ENCODE measurements at places on chromosomes 3 and 15.

GRCh38 chr3:108433928-108434327, 76.5 kb downstream of the MYH15 start:
- no peak for DNase-seq

DNA sequence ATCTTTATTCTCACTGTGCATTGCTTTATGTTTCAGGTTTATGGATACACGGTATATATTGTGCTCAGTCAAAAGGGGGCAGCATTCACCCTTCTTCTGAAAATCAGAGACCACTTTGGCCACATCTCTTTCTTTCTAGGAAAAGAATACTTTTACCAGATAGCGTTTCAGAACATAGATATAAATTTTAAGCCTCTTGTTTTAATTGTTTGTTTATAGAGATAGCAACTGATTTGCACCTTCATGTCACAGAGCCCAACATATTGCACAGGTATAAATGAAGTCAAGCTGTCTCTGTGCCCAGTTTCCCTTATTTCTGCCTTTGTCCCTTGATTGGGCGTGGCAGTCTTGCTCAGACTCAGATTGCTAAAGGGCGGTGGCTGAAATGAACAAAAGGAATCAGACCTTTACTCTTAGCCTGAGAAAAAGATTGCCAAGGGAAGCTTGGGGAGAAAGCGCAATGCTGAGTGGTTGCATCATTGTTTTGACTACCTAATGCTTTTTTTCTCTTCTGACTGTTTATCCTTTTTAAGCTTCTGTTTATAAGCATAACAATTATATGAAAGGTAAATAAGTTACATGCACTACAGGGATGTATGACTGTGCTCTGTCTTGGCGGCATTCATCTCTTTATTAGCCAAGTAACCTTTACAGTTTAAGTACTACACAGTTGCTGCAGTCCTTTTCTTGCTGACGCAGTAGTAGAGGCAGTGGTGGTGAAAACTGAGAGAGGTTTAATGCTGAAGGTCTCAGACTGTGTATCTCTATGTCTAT, 70.8 kb upstream of the ZBTB20 start:
- DNase-seq = peak; percentile 91

- no peak for DNase-seq
Measured at GRCh38 chr3:133388696-133389395, 11.0 kb upstream of the BFSP2 start.

DNA sequence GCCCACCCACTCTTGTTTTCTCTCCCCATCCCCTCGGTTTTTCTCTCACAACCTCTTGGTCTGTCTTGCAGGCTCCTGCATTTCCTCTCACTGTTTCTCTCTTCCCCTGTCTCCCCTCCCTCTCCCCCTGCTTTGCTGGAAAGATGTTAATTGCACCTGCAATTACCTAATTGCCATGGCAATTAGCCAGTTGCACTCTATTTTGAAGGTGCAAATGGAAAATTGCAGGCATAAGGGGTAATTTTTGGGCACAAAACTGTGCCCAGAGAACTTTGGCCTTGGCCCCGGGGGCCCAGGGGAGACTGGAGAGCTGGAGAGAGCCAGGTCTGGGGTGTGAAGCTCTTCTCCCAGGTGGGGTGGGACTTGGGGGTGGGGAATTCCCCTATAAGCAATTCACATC, 164.5 kb upstream of the TLE3 start:
- DNase-seq = no peak

- peak; percentile 5 for DNase-seq
Measured at GRCh38 chr3:139629033-139629432, 48.7 kb downstream of the NMNAT3 start.

DNA sequence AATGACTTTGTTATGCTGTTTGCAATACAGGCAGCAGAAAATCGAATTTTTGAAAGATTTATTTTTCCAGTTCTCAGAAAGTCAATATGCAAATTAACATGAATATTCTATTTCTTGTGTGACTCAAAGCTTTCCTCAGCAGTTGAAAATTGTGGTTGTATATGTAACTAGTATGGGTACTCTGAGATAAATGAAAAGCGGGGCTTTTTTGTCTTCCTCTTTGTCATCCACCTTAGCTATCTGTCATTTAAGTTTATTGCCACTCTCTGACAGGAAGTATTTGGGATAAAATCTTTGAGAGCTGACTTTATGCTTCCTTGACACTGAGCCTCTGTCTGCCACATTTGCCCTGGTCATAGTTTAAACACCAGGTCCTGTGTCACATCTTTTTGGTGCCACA, 91.5 kb downstream of the ATG7 start:
- DNase-seq = no peak

DNA sequence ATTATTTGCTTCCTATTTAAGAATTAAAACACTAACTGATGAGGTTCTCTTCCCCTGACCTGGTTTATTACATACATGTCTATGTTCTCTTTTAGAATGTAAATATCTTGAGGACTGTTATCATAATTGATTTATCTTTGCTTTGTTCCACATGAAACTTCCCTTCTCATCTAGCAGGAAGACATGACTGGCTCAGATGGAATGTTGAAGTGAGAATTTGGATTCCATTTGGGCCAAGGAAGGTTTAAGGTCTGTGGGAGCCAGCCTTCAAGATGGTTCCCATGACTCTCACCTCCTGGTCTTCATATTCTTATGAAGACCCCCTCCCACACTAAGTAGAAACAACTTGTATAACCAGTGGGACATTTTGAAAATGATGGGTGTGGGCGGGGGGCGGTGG, 222.2 kb upstream of the GADL1 start:
- DNase-seq = no peak

GRCh38 chr3:115062412-115062956, 84.6 kb downstream of the ZBTB20 start:
- DNase-seq = peak; percentile 68

- DNase-seq = no peak
Measured at GRCh38 chr3:176554791-176555654, 642.3 kb downstream of the TBL1XR1 start.

DNA sequence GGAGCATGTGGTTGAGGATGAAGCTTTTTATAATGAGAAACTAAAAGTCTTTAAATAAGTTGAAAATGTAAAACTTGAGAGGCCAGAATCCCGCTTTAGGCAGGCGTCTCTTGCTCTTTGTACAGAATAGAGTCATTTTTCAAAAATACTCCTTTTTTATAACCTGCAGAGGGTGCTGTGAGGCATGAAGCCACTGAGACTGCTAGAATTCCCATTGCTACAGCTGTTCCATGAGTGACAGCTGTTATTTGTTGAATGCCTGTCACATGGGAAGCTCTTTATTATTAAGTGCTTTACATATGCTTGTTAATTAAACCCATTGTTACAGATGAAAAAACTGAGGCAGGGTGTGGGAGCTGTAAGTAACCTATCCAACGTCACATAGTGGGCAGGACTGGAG, 18.5 kb downstream of the MINAR1 start:
- DNase-seq = peak; percentile 27

DNA sequence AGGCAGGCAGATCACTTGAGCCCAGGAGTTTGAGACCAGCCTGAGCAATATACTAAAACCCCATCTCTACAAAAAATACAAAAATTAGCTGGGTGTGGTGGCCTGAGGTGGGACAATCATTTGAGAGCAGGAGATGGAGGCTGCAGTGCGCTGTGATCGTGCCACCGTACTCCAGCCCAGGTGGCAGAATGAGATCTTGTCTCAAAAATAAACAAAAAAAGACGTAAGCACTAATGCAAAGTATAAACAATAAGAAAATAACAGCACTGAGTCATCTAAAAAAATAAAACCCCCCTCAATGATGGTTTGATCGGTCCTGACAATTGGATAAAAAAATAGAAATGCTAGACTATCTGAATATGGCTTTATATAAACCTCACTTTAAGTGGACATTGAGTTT, 3.6 kb downstream of the PPP1R2 start:
- DNase-seq = no peak

DNA sequence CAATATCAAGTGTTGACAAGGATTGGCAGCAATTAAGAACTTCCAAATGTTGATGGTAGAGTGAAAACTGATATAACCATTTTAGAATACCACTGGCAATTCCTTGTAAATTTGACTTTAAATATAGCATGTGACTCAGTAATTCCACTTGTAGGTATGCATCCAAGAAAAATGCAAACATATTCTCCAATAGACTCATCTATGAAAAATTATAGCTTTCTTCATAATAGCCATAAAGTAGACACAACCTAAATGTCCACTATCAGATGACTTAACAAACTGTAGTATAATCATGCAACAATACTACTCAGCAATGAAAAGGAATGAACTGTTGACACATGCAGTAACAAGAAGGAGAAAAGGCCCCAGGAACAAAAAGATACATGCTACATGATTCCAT, 988.1 kb downstream of the FHIT start:
- peak; percentile 8 for DNase-seq

GRCh38 chr3:142120707-142121106, 28.6 kb downstream of the TFDP2 start:
- DNase-seq = no peak

DNA sequence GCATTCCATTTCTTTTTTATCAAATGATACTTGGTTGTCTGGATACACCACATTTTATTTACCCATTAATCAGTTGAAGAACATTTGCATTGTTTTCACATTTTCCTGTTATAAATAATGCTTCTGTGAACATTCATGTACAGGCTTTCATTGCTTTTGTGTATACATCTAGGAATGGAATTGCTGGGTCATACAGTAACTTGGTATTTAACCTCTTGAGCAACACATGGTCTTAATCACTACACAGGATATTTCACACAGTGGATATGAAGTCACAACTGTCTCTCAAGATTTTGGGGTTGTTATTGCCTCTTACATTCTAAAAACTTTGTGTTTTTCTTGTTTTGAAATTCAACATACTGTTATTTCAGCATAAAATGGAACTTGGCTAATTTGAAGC, 48.2 kb downstream of the C3orf85 start:
- no peak for DNase-seq

DNA sequence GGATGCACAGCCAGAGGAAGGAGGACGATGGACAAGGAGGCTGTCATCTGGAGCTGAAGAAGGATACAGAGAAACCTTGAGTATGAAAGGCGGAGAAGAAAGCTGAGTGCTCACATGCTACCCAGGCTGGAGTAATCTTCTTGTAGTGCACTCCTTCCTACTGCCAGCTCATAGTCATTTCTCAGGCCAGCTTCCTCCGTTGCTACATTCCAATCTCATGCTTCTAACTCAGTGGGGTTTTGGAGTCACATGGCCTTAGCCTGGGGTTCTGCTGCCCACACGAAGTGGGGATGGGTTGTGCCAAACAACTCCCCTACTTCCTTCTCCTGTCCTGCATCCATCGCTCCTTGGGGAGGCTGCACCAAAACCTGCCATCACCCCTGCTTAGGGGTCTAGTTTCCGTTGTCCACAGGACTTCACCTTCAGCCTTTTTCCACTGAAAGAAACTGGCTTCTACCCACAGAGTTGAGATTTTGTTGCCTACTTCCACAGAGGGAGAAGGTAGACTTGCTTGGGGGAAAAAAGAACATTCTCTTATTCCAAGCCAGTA, 239.9 kb downstream of the EPHB1 start:
- peak; percentile 26 for DNase-seq

DNA sequence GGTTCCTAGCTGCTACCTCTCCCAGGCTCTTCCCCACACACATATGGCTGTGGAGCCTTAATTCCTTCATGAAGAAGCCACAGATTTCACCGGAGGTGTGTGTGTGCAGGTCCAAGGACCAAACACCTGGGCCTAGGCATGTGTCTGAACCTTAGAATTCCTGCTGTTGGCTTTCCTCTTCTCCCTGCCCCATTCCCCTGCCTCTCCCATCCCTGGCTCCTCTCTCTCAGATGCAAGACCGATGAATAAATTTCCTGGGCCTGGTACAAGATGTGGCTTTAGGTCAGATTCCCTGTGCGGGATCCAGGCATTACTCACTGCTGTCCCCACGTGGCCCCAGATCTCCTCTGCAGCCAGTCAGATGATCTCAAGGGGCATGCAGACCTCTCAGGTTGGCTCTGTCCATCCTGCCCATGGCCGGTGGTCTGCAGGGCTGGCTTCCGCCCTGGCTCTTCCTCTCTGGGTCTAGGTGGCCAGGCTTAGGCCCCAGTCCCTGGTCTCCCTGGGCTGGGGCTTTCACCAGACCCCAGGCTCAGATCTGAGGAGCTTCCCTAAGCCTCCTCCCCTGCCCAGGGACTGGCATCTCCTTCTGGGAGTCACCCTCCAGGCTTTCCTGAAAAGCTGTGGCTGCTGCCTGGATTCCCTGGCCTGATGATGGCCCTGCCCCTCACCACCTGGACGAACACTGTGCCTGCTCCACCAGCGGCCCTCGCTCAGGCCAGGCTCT, 20.5 kb downstream of the CCR9 start:
- peak; percentile 92 for DNase-seq

- peak; percentile 44 for DNase-seq
Measured at GRCh38 chr15:83709241-83709640, 55.3 kb downstream of the ADAMTSL3 start.

- DNase-seq = no peak
Measured at GRCh38 chr15:101378879-101379278, 83.8 kb upstream of the SNRPA1 start.

DNA sequence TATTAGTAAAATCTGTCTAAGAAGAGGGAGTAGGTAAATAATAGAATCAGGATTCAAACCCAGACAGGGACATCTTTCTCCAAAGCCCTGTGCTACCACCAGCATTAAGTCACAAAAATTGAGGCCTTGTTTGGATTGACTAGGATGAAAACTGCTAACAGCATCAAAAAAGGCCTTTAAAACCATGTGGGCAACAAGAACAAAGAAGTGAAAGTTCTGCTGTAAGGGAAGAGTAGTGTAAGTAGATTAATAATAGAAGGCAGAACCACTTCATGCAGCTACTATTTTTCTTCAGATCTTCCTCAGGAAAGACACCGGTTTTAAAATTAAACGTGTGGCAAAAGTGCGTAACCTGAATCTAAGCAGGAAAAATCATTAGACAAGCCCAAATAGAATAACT, 15.3 kb upstream of the KBTBD12 start:
- DNase-seq = no peak

DNA sequence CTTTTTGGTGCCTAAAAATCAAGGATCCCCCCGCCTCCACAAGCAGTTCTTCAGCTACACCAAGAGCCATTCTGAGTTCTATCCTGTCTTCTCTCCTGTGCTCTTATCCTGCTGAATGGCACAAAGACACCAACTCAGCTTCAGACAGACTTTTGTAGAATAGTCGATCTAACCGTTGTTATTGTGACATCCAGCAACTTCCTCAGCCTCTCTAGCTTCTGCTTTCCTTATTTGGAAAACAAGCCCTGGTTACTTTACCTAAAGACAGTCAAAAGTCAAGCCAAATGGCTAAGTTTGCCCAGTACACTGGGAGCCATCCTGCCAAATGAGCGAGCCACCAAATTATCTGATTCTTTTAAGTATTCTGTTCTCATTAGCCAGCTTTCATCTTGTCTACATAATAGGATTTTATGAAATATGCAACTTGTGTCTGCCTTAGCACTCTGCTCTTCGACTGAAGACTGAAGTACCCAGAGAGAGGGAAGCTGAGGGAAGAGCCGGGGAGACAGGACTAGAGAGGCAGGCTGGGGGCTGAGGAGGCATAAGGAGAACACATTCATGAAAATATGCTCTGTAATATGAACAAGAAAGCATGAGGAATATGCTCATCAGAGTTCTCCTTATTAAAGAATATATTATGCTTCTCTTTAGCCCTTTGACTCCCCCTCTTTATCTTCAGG, 35.1 kb downstream of the LYZL4 start:
- no peak for DNase-seq

- DNase-seq = peak; percentile 51
Measured at GRCh38 chr3:45670991-45671390, 18.2 kb upstream of the SACM1L start.

All from GM23248 (cell line).